Sciatic nerve (tissue), 2 donors: ENCODE measurements at places on chromosomes 6 and 20. TPM values are rescaled to one million over a fixed set of nuclear protein-coding genes. Genes with fewer than 3 reads are reported as not detected.

GRCh38 chr20:1616858-1617434 is 2.9 kb downstream of the SIRPB1 start:
- no peak for DNase-seq

GRCh38 chr6:43897571-43898302 is 127.7 kb downstream of the VEGFA start:
- no peak for DNase-seq

- no peak for DNase-seq
These were observed 54.2 kb downstream of the ZNF831 start for GRCh38 chr20:59217794-59218280.

DNA sequence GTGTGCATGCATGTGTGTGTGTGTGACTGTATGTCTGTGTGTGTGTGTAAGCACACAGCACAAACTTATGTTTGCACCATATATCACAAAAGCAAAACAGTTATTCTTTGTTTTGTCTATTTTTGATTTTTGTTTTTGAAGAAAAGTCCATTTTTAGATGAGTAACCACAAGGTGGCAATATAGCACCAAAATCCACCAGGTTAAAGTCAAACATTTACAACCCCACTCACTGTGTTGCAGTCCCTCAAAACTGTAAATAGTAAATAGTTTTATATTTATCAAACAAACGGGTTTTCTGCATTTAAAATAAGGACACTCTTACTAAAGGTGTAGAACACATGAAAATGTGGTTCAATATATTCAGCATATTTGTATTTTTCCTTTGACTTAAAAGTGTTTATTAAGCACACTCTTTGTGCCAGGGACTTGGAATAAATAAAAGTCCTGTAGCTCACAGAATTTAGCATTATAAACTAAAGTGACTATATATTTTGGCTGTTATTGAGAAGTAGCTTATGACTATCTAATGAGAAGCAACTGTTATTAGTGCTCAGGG is 118.5 kb downstream of the GFRAL start:
- DNase-seq, result no peak

- DNase-seq, result no peak
These were observed 183.2 kb upstream of the TCF21 start for GRCh38 chr6:133705731-133706130.

DNA sequence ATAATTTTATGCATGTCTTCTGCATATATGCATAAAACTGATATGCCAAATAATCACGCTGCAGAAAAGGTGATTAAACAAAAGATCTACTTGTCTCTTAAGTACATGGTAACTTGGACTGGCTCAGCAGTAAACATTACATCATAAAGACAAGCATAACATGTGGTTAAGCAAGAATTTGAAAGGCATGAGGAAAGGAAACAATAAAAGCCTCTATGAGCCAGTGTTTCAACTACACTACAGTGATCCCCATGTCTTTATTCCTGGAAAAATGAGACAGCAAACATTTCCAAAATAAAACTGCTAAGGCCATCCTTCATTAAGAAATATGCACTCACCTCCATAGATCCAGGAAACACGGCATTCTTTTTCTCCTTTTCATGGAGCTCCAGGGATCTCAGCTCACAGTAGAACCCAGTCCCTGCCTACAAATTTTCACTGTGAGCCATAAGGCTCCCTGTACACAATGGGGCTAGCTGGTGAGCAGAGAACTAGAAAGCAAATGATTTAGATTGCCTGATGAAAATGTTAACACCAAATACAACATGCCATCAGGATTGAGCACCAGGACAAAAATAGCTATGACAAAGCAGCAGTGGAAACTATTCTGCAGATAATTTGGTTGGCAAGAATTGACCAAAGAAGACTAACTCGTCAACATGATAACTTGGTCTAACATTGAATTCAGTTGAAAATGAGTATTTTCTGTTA is 156.1 kb downstream of the COL21A1 start:
- no peak for DNase-seq

DNA sequence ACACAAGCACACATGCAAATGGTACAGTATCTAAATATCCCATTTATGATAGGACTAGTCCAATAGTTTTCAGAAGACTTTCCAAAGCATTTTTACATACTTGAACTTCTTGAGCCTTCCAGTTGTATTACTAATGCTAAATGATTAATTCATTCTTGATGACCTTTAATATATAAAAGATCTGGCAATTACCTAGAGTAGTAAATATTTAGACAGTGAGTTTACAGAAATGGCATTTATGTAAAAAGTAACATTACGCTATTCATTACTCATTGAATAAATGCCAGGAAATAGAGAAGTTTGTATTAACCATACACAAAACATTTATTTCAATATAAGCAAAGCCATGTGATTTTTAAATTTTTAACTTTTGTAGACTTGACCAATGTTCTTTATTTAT is 158.8 kb downstream of the DST start:
- no peak for DNase-seq

- no peak for DNase-seq
These were observed 144.7 kb downstream of the MYB start for GRCh38 chr6:135325624-135326424.

- DNase-seq, result no peak
These were observed 6.5 kb upstream of the RNF24 start for GRCh38 chr20:4021906-4022305.

DNA sequence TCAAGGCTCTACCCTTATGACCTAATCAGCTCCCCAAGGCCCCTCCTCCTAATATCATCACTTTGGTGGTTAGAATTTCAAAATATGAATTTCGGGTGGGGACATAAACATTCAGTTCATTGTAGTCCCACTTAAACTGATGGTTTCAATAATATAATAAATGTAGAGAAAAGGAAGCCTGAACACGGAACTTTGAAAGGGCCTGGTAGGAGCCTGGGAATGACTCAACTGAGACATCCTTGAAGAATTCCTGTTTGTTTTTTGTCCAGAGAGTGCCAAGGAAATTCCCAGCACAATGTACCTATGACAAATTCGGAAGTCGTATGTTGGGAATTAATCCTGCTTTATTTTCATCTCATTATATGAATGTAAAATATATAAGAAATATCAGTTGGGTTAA is 457.9 kb downstream of the PLCB1 start:
- DNase-seq, result no peak

GRCh38 chr6:43453831-43454230 is 1.5 kb downstream of the DLK2 start:
- no peak for DNase-seq

- no peak for DNase-seq
These were observed 275.5 kb downstream of the PTPRK start for GRCh38 chr6:128244751-128245405.

DNA sequence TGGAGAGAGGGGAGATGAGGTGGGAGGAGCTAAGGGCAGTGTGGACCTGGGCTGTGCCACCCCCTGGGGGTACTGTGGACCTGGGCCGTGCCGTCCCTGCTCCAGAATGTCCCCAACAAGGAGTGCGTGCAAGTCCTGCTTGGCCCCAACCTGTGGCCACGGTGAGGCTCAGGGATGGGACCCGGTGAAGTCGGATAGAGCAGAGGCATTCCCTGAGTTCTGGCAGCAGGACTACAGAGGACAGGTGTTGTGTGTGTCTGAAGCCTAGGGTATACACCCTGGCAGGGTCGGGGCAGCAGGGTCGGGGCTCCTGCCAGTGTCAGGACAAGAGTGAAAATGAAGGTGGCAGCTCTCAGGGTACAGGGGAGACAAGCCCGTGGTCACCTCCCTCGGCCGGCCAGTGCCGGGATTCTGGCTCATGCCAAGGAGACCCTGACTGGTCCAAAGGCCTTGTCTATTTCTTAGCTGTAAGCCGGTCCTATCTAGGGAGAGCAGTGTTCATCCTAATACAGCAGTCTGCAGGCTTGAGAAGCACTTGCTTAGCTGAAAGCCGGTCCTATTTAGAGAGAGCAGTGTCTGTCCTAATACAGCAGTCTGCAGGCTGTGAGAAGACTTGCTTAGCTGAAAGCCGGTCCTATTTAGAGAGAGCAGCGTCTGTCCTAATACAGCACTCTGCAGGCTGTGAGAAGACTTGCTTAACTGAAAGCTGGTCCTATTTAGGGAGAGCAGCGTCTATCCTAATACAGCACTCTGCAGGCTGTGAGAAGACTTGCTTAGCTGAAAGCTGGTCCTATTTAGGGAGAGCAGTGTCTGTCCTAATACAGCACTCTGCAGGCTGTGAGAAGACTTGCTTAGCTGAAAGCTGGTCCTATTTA is 95.9 kb downstream of the SMOC2 start:
- DNase-seq, result no peak

COL9A3 gene
- 69.6 TPM for total RNA-seq

FAM83B gene
- not detected for total RNA-seq

HLA-DQA1 gene
- total RNA-seq, result 26.0 TPM

SLC12A5 gene
- total RNA-seq, result 3.9 TPM

FKBP1A gene
- total RNA-seq, result 242 TPM

DUSP22 gene
- total RNA-seq, result 62.2 TPM

LYRM2 gene
- 29.8 TPM for total RNA-seq

OVOL2 gene
- not detected for total RNA-seq

ESF1 gene
- total RNA-seq, result 21.5 TPM

DEF6 gene
- 11.6 TPM for total RNA-seq
